ENCODE measurements at places on chromosomes 4 and X.

DNA sequence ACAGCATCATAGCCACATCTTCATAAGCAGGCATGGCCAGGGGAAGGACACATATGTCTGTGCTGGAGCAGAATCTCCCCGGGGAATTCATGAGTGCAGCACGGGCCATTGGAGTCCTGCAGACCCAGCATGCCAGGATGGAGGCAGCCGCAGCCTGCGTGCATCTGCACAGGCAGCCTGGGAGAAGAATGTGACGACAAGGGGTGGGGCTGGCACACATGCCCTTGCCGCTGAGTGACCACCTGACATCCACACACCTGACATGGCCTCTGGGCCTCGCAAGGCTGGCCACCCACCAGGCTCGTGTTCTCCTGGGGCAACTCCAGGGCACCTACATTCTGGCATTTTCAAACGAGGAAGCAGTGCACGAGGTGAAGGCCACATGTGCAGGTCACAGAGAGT is 66.2 kb upstream of the AFAP1 start:
- DNase-seq, result no peak

DNA sequence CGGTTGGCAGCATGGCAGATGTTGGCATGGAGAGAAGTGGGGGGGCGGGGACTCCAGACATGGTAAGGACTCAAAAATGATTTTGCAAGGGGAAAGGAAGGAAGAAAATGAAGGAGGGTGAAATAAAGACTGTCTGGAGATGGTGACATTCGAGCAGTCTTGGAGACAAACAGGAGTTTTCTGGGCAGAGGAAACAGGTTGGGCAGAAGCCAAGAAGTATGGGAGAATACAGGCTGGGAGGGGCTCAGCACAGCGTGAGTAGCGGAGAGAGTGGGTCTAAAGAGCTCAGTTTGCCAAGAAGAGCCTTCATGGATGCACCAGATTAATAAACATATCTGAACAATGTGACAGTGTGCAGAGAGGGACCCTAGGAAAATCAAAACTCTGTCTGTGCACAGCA is 13.3 kb upstream of the CRMP1 start:
- DNase-seq, result no peak

DNA sequence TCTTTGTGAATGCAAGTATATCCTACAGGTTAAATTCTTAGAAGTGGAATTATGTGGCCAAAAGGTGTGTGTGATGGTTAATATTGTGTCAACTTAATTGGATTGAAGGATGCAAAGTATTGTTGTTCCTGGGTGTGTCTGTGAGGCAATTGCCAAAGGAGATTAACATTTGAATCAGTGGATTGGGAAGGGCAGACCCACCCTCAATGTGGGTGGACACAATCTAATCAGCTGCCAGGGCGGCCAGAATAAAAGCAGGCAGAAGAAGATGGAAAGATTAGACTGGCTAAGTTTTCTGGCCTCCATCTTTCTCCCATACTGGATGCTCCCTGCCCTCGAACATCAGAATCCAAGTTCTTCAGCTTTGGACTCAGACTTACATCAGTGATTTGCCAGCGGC is 76.2 kb upstream of the GBA3 start:
- DNase-seq, result no peak

DNA sequence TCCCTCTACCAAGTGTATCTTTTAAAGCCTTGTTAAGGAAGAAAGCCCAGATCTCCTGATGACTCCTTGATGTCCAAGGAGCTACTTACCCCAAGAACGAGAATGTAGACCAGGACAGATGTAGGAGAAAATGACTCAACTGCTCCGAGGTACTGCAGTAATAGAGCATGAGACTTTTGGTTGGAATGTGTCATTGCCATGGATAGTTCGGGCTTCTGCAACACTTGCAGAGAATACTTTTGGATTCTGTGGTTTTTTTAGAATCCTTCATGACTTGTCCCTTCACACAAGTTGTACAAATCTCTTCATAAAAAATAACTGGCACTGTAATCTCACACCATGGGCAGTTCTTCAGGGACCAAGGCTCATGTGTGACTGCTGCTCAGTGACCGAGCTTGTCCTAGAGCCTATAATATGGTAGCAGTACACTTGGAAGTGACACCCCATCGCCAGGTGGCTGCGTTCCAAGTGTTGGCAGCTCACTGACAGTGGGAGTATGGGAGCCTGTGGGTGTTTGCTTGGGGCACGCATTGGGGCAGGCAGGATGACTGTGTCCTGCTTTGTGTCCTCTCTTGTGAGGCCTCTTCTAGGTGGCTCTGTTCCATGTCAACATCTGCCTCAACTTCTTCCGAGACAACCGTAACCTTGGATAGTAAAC is 87.9 kb upstream of the WDR1 start:
- DNase-seq, result no peak

DNA sequence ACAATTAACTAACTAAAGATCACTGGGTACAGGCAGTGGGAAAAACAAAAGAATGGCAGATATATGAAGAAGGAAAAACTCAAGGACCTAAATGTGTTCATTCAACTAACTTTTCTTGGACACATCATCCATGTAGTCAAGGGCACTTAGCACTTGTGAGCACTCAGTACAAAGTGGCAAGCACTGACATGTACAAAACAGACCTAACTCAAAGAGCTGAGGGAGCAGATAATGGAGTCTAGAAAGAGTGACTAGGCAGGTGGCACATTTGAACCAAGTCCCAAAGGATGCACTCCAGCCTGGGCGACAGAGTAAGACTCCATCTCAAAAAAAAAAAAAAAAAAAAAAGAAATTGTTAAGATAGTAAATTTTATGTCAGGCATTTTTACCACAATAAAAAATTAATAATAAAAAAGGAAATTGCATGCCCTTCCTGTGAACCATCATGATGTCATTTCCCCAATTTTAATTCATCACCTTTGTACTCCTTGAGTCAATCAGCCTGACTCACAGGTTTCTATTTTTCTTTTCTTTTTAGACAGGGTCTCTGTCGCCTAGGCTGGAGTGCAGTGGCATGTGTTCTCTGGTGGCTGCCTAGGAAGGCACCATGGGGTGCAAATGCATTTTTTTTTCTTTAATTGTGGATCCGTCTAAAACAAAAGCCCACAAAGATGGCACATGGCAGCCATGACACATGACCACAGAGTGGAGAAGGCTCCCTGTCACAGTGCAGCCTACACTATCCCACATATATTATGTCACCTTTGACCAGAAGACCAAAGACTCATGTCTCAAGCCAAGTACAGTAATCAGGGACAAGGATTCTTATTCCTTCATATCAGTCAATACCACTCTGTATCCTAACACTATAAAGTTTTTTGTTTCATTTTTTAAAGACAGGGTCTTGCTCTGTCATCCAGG is 91.9 kb downstream of the CHST7 start:
- no peak for DNase-seq

- DNase-seq, result no peak
Observed at GRCh38 chrX:150316564-150316963, 46.6 kb upstream of the MAMLD1 start.

DNA sequence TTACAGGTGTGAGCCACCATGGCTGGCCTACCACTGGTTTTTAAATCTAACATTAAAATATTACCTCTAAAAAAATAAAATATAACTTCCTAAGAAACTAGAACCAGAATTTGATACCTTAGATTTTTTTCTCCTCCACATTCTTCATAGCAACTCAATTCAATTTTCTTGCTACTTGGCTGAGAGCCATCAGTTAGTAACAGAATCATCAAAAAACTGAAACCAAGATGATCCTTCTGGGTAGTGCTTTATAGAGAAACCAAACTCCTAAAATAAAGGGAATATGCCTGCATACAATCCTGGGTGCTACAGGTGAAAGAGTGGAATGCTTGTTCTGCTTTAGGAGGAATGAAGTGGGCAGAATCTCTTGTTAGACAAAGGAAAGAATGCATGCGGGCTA is 64.4 kb downstream of the RPS3A start:
- peak; percentile 14 for DNase-seq

GRCh38 chr4:153507310-153508073 is 41.3 kb downstream of the TMEM131L start:
- DNase-seq, result no peak

DNA sequence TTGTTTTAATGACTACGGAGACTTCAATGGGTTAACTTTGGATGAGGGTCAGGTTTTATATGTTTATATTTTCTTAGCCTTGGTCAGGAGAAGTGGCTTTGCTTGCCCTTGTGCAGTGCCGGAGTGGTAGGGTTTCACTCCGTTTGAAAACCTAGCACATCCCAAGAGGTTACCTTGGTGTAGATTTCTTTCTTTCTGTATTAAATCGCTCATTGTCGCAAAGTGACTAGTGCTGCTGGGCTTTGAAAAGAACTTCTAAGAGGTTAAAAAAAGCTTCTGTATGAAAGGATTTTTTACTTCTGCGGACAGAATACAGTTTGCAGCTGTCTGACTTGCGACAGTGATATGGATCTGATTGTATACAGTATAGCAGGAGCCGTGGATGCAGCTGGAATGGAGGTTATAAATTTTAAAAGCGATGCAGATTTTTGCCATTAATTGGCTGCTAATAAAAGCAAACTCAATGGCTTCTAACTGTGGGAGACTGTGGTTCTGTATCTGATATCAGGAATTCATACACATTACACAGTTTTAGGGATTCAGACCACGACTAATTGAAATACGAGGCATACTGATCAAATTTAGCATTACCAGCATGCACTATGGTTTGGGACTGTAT is 340.9 kb upstream of the PITX2 start:
- DNase-seq, result peak; percentile 61

- peak; percentile 44 for DNase-seq
Observed at GRCh38 chr4:112766422-112766821, 129.5 kb downstream of the LARP7 start.

DNA sequence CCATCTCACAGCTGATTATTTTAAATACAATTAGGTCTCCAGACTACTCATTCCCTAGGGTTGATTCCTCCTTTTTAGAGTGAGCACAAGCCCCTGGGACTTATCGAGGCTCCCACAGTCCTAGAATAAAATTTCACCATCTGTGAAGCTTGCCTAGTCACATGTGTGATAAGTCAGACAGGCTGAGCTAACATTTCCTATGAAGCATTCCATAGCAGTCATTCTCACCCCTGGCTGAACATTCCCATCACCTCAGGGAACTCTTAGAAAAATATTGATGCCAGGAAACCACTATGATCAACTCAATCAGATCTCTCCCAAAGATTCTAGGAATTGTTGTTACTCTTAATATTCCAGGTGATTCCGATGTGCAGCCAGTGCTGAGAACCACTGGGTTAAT is 37.7 kb downstream of the ARHGEF9 start:
- DNase-seq, result peak; percentile 83

All from iris pigment epithelial cell (primary cell).